ENCODE measurements at places on chromosomes 4 and X.

- DNase-seq, result no peak
Observed at GRCh38 chr4:145722561-145722960, 42.6 kb downstream of the C4orf51 start.

GRCh38 chr4:7904952-7905915 lies 34.4 kb downstream of the AFAP1 start:
- no peak for DNase-seq

- no peak for DNase-seq
Observed at GRCh38 chr4:140630246-140630645, 61.5 kb upstream of the UCP1 start.

DNA sequence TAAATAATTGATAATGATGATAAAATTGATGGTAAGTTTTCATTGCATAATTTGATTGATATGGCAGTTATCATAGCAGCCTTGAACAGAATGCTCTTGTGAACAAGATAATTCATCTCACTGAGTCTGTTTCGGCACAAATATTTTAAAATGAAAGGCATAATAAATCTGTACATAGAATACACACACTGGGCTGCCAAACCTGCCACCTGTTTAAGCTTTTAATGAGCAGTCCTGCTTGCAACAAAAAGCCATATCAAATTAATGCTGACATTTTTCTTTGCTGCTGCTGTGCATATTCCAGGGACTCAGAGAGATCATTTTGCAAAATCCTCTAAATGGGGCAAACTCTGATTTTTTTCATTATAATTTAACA lies 201.1 kb downstream of the ARHGAP24 start:
- peak; percentile 79 for DNase-seq

GRCh38 chr4:110533940-110534339 lies 58.0 kb downstream of the ENPEP start:
- no peak for DNase-seq

- DNase-seq, result no peak
Observed at GRCh38 chr4:77899607-77900006, 37.0 kb downstream of the MRPL1 start.

All from NCI-H1417 (cell line).